Myocyte (in vitro differentiated cells): ENCODE measurements at places on chromosomes 13 and 19.

DNA sequence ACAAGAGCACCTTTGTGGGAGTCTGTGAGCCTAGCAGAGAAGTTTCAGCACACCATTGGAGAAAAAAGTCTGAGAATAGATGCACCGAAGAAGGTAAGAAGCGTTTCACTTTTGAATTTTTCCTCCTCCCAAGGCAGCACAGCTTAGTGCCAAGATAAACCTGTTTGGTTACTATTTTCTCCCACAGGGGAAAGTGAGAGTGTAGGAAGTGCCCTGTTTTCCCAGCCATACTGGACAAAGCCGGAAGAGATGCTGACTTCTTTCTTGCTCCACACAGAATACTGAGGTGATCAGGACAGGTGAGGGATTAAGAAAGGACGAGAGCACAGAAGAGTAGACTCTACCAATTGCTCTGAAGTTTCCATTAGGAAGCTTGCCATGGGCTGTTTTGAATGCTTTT, 1011.0 kb upstream of the MIR17HG start:
- DNase-seq = no peak

DNA sequence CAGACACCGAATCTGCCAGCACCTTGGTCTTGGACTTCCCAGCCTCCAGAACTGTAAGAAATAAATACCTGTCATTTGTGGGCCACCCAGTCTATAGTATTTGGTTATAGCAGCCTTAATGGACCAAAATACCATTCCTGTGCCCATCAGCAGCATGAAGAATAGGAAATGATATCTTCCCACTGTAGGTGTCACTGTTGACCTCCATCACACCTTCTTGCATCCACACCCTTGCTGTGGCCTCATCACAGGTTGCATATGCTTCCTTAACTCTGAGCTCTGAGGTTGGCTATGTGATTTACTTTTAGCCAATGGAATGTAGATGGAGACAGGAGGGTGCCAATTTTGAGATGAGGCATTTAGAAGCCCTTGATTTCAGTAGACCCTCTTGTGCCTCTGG, 242.0 kb upstream of the TSHZ3 start:
- DNase-seq = peak; percentile 3

- no peak for DNase-seq
Observed at GRCh38 chr19:48102870-48103751, 7.5 kb downstream of the PLA2G4C start.

GRCh38 chr13:91278888-91279287, 68.6 kb upstream of the MIR17HG start:
- no peak for DNase-seq

DNA sequence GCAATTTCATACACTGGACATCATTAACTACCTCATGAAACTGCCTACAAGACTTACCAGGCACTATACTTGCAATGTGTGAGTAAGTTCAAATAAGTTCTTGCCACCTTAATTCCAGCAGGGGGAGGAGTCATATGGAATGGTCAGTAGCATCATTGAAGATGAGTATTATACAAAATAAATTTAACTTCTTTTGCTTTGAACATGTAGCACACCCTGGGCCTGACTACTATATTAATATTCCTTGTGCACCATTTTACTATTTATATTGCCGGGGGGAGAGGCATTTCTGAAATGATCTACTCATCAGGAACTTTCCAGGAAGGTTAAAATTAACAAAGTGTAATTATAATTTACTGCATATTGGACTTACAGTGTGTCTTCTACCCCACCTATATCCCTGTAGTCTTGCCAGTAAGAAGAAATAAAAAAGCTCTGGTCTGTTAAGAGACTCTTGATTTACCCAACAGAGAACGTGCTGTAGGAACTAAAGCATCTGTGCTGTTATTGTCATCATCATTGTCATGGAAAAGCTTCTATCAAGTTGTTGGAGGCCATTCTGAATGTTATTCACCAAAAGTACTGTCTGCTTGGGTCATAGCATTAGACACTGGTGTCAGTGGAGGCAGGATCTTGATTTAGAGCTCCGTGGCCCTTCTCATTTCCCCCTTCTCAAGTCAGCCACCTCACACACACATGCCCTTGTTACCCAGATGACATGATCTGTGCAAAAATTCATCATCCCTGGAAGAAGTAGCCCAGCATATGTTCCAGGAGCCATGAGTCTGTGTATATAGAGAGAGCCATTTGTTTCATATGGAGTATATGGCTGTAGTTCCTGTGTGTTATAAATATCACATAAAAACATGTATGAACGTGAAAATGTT, 147.1 kb downstream of the MTUS2 start:
- no peak for DNase-seq

DNA sequence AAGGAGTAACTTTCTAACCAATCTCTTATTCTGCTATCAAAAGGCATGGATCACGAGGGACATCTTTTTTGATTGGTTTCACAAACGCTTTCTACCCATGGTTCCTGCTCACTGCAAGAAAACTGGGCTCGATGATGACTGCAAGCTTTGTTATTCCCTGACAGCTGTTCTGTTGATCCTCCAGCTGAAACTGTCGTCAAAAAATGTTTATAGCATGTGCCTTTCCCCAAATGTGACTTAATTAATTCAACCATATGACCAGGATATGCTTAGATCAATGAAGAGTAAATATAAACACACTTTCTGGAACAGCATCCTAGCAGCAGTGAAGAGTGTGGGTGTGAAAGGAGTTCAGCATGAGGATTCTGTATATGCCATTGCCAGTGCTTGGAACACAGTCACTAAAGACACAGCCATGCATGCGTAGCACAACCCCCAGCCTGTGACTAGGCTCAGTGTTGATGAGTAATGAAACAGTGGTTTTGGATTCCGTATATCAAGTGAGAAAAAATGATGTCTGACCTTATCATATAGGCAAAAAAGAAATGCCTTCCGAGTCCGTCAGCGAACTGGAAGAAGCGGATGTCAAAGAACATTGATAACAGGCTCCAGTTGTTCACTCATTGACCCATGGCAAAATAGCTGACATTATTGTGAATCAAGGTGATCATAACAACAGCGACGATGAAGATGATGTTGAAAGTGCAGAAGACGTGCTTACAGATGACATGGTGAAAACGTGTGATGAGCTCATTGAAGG, 347.4 kb downstream of the FGF9 start:
- no peak for DNase-seq

DNA sequence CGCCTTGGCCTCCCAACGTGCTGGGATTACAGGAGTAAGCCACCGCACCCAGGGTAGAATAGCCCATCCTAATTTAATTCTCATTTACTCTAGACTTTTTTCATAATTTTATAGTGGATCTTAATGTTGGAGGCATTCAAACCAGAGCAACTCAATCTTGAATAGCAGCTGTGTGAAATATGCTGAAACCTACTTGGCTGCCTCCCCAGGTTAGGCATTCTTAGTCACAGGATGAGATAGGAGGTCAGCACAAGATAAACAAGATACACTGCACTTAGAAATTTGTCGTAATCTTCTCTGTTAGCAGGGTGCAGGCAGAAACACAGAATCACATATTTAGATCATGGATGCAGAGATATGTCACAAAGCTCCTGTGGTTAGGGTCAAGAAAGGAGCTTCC, 2.7 kb upstream of the ZNF43 start:
- DNase-seq = no peak

GRCh38 chr13:48891586-48891985, 84.1 kb upstream of the FNDC3A start:
- peak; percentile 62 for DNase-seq

DNA sequence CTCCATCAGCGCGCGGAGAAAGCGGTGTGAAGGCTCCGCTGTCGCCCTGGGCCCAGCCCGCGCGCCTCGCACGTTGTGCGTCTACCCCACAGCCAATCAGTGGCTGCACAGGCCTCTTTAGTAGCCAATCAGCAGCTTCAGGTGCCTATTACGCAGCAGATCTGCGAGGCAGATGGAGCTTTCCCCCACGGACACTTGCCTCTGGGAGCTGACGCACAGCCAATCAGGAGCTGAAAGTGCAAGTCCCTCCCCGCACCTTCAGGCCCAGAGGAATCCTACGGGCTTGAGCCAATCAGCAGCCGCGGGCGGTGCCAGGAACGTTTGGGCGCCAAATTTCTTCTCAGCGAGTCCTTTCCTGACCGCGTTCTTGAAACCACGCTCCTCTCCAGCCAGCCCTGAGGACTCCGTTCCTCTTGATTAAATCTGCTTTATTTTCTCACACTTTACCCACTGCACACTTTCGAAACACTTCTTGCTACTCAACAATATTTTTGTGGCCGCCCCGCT, 39.9 kb downstream of the SIGLEC7 start:
- no peak for DNase-seq

GRCh38 chr19:52600639-52601024, 30.5 kb downstream of the ZNF701 start:
- DNase-seq = no peak

GRCh38 chr13:113323869-113324268, 26.8 kb downstream of the LAMP1 start:
- DNase-seq = no peak

- DNase-seq = no peak
Observed at GRCh38 chr13:49494645-49495044, 1.1 kb upstream of the PHF11 start.

DNA sequence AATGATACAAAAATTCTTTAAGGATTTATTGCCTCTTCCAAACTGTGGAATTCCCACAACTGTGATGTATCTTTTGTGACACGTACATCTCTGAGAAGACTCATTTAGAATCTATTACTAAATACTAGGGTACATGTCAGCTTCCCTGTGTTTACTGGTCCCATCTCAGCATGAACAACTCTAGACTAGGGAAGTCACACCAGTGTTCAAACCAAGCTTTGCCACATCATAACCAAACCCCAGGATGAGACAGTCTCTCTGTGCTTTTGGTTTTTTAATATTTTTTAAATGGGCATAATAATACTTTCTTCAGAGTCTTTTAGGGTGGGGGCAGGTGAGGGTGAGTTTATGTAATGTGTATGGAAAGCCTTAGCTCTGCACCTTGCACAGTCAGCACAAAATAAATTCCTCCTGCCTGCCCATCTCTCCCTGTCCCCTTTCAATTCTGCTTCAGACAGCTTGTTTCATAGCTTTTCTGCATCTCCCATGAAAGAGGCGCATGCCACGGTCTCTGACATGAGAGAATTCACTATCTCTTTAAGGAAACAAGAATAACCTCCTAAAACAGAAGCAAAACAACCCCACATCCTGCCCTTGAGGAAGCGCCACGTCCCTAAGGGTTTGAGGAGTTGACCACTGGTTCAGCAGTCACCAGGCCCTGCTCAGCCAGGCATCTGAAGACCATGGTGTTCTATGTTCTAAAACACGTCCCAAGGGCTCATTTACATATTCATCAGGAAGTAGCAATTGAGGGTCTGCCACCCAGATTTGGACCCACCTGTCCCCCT, 174.5 kb downstream of the USP12 start:
- no peak for DNase-seq

DNA sequence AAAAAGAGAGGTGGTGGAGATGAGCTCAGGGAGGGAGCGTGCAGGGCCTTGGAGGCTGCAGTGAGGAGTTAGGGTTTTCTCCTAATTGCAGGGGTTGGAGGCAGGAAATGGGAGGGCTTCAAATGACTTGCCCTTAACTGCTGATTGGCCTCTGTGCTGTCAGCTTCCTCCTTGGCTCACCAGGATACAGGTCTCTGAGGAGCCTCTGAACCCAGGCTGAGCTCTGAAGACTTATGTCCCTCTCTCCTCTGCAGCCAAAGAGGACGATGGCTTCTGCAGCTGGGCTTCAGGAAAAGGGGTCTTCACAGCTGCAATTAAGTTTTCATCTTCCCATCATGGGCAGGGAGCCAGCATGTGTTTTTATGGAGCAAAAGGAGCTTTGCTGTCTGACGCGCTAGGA, 6.7 kb upstream of the RANBP3 start:
- no peak for DNase-seq

DNA sequence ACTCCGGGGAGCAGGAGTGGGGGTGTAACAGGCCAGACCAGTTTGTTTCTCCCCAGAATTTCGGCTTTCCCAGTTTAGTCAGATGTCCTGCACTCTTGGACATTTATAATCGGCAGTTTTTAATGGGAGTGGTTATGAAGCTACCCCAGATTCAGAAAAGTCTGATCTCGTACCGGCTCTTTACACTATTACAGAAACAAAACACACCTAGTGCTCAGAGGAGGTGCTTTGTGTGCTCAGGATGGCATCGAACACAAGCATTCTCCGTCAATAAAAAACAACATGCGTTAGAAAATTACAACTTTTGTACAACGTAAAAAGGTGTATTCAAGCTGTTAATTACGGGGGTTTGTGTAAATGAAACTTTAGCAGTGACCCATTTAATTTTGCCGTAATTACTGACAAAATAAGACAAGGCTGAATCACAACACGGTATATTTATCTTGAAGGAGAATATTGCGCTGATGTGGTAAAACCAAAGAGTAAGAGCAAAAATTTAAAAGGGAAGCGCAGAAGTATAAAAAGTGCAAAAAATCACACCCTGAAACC, 6.6 kb upstream of the SOX1 start:
- DNase-seq = no peak

GRCh38 chr13:100644371-100644770, 30.2 kb downstream of the TMTC4 start:
- no peak for DNase-seq

DNA sequence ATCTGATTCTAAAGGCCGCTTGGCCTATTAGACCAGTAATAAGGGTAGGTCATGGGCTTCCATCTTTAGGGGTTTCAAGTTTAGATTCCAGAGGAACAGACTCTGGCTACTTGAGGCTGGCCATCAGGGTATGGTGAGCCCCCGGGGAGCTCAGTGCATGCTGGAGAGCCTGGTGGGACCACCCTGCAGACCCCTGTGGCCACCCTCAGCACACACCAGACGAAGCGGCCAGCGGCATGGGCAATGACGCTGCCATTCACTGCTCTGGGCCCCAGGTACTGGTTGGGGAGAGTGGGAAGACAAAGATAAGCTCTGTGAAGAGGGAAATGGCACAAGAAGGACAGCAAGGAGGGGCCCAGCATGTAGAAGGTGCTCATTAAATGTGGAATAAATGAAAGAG, 98.8 kb upstream of the SLC15A1 start:
- no peak for DNase-seq

DNA sequence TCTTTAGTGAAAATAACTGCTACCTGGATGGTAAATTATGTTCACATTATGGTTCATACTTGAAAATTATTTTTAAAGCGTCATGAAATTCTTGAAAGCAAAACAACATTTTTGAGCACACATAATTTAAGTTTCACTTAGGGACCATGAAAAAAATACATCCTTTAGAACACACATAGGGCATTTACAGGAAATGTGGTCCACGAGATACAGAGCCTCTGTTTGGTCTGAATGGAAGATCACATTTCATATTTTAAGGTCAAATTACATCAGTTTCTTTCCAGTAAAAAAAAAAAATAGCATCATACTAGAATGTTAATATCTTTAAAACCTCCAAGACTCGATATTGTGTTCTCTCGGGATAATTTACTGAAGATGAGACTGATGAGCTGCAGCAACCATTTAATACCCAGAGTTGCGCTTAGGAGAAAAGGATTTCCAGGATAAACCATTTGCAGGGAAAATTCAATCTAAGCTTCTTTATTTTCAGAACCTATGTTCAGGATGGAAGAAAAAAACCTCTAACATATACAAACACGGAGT, 720.7 kb downstream of the DIAPH3 start:
- peak; percentile 23 for DNase-seq
